ENCODE measurements at places on chromosomes 16 and 17.

- peak; percentile 30 for DNase-seq
Observed at GRCh38 chr17:67801626-67802175, 23.6 kb upstream of the BPTF start.

DNA sequence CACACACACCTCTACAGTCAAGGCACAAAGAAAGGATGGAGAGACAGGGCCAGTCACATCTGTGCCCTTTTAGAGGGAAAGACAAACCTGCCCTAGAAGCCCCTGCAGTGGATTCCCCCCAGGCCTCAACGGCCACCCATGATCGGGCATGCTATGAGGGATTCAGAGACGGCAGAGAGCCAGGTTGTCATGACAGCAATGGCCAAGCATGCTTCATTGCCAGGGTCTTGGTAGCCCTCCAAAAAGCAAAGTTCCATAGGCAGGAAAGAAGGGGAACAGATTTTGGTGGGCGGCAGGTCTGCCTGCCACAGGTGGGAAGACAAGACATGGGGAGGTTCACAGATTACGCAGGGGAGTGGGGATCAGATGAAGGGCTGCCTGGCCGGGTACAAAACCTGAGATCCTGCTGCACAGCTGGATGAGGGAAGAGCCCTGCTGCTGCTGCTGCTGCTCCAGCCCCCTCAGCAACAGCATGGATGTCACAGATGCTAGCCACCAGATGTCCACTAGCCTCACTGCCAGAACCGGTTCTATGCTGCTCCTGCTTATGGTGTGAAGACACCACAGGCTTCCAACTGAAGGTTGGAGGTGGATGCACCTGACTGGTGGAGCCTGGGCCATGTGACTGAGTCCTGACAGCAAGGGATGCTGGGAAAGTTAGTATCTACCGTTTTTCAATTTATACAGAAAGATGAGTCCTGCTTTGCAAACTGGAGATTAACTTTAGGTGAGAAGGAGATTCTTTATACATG lies 17.8 kb downstream of the ACTG1 start:
- DNase-seq: peak; percentile 56

DNA sequence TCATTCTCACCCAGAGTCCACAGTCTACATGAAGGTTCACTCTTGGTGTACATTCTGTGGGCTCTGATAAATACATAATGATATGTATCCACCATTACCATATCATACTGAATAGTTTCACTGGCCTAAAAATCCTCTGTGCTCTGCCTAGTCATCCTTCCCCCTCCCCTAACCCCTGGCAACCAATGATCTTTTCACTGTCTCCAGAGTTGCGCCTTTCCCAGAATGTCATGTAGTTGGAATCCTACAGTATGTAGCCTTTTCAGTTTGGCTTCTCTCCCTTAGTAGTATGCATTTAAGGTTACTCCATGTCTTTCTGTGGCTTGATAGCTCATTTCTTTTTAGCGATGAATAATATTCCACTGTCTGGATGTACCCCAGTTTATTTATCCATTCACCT lies 101.3 kb downstream of the NOG start:
- no peak for DNase-seq

GRCh38 chr16:83021045-83021444 lies 394.3 kb downstream of the CDH13 start:
- DNase-seq: no peak

GRCh38 chr17:4204710-4205173 lies 59.0 kb downstream of the ANKFY1 start:
- no peak for DNase-seq

DNA sequence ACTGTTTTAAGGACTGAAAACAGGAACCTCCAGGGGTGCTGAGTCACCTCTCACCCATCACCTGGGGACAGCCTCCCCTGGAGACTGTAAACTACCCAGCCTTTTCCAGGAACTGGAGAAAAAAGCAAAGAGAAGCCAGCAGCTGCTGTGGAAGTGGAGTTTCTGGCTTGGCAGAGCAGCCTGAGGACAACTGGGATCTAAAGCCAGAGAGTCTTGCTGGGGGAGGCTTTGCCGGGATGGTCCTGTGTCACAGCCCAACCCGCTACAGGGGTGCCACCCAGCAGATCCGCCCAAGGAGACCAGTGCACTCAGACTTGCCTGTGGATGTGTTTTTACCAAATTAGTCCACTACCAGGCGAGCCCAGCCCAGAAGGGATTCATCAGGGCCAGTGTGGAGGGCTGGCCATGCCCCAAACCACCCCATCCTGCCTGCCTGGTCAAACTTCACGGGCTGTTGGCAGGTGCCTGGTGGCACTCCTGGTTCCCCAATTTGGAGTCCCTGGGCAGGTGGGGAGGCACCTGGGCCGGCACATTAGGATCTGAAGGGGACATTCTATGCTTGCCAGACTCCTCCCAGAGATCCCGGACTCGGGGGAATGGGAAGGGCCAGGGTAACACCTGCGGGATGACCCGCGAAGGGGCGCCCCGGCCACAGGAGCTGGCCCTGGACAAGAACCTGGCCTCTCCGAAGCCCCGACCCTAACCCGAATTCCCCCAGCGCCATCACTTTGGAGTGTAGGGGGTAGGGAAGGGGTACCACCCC lies 771 bp downstream of the MSRB1 start:
- peak; percentile 81 for DNase-seq
